ENCODE measurements at places on chromosomes 12 and 14.

DNA sequence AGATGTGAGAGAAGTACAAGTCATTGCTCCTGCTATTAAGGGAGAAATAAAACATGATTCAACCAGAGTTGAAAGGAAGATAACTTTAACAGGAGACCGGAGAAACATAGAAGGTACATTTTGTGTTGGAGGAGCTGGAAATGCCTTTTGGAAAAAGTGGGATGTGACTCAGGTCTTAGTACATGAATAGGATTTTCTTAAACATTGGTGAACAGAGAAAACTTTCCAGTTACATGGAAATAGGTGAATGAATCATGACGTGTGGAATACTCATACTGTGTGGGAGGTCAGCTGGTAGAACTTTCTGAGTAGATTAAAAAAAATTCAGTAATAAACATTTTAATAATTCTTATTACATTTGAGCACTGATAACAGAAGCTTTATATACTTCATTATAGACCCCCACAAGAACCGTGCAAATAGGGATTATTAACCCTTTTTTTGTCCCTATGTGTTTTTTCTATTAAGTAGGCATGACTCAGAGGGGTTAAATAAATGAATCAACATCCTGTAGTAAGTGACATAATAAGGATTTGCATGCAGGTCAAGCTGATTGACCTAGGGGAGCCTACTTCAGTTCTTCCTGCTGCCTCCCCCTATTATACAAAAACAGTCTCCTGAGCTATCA is 710.5 kb downstream of the NOVA1 start:
- DNase-seq, result no peak

DNA sequence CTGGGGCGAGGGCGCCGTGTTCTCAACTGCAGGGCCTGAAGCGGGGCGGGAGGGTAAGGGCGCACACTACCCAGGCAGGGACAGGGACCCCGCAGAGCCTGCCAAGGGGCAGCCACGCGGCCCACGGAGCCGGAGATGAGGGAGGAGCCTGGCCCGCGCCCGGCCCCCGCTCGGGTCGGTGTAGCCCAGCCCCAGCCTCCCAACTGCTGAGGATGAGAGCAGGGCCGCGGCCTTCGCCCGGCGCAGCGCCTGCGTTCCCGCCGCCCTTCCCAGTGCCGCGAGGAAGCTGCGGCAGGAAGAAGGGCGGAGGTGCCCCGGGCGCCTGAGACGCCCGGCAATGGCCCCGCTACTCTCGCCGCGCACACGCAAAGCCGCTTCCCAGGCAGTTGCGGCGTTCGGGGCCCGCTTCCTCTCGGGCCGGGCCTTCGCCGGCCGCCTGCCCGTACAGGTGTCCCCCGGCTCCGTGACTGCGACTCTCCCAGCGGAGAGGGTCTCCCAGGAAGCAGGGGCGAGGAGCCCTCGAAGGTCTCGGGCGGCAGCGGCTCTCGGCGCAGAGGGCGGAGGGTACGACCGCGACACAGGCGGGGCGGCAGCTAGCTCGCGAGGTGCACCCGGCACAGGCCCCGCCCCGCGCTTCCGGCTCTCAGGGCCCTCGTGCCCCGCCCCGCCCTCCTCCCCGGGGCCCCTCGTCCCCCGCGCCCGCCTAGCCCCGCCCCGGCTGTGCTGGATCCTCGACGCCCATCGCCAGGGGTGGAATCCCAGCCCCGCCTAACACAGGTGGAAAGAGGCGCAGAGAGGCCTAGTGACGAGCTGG is 24.8 kb upstream of the YY1 start:
- peak; percentile 90 for DNase-seq

DNA sequence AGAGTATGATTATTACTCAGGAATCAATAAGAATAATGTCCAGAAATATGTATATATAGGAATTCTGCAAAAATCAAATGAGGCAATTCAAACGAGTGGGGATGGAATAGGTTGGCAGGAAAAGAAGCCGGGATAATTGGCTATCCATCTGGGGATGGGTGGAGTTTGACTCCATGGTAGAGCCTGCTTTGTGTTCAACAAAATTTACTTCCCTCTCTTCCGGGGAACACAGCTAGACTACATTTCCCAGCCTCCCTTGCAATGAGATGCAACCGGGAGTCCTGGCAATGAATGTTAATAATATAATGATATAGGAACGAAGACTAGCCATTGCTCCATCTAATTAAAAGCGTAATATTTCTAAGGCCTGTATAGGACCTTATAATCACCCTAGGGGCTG is 146.6 kb downstream of the EFCAB11 start:
- no peak for DNase-seq

DNA sequence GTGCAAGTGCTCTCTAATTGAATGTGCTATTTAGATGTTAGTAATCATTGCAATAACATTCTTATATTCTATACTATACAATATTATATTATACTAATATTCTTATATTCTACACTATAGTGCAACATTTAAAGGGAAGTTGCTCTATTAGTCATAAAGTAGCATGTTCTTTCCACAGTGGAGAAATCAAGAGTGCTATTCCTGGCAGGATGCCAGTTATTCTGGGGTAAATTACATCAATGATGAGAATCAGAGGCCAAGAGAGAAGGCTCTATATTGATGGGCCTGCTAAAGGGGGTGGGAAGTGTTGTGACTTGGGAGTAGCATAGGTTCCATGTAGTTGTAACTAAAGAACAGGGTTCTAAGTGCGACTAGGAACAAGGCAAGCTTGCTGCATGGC is 121.5 kb downstream of the SLC15A5 start:
- DNase-seq, result no peak

DNA sequence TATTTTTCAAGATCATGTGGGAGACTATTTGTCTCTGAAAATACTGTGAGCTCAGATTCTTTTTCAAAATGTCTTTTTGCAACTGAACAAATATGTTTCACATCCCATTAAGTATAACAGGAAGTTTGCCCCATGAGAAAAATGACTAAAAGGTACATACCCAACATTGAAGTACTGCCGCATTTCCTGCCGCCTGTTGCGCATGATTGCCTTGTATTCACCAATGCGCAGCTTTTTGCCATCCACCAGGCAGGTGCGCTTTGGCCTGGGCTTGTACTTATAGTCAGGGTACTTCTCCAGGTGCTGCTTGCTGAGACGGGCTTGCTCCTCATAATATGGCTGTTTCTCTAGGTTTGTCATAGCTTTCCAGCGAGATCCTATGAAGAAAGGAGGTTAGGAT is 413.2 kb downstream of the SOX5 start:
- no peak for DNase-seq

DNA sequence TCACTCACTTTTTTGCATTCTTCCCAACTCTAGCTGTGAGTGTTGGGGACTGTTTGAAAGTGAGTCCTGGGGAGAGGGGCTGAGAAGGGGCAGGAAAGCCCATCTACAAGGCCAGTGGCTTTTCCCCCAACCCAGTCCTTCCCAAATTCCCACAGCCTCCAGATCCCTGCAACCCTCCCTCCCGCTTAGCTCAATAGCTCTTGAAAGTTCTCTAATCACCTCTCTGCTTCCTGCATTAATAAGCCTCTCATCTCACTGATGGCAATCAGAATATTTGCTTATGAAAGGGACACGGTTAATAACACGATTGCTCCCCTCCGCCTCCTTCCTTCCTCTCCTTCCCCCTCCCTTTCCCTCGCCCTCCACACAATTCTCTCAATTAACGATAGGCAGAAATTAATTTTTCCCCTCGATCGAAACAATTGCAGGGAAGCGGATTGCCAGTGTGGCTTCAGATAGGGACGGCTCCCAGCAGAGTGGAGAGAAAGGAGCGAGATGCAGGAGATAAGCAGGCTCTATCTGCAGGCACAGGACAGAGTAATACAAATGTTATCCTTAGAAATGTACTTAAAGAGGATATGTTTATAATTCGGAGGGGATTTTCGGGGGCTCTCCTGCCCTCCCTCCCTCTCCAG is 15.1 kb upstream of the GPATCH2L start:
- no peak for DNase-seq

DNA sequence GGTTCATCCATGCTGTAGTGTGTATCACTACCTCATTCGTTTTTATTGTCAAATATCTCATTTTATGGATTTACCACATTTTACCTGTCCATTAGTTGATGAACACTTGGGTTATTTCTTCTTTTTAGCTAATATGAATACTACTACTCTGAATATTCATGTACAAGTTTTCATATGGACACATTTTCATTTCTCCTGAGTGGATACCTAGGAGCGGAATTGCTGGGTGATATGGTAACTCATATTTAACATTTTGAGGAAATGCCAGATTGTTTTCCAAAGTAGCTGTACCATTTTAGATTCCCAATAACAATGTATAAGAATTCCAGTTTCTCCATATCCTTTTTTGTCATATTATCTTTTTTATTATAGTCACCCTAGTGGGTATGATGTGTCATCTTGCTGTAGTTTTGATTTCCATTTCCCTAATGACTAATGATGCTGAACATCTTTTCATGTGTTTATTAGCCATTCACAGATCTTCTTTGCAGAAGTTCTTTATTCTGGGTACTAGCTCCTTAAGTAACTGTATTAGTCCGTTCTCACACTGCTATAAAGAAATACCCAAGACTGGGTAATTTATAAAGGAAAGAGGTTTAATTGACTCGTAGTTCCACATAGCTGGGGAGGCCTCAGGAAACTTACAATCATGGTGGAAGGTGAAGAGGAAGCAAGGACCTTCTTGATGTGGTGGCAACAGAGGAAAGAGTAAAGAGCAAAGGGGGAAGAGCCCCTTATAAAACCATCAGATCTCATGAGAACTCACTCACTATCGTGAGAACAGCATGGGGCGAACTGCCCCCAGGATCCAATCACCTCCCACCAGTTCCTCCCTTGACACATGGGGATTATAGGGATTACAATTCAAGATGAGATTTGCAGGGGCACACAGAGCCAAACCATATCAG is 11.9 kb downstream of the NRDE2 start:
- no peak for DNase-seq

GRCh38 chr12:20469756-20470155 is 101.4 kb downstream of the PDE3A start:
- no peak for DNase-seq

DNA sequence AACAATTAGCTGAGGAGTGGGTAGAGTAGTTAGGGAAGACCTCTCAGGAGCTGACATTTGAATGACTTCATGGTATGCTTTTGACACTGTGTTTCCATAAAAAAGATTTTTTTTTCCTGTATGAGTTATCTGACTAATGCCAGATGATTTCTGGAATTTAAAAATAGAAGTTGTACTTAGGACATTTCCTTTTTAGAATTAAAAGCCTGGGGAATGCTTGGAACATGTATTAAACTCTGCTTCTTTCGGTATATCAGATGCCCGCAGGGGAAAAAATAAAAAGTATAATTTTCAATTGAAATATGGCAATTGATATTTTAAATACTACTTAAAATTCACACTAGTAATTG is 41.1 kb downstream of the BRMS1L start:
- no peak for DNase-seq

DNA sequence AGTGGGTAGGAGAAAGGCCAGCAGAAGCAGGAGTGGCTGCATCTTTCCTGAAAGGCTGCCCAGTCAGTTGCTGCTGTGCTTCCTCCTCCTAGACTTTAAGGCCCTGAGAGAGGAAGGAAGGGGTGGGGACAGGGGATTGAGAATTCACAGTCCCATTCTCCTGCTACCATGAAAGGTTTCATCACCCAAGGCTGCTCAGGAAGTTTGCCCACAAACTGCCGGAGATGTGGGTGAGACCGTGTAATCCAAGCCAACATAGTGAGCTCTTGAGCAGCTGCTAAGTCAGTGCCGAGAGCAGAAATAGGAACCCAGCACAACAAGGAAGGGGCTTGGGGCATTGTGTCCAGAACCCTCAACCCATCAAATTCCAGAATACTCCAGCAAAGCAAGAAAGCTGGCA is at the start of gene CTSG:
Gene CTSG (minus strand): TSS at position 69 of the 400 bp plus-strand sequence. CDS start 27 bp downstream, at position 42.
- DNase-seq, result no peak

GRCh38 chr14:77707355-77707723 is 484 bp downstream of the ALKBH1 start:
- DNase-seq, result no peak

- no peak for DNase-seq
Measured at GRCh38 chr14:61561657-61562276, 133.5 kb upstream of the HIF1A start.

DNA sequence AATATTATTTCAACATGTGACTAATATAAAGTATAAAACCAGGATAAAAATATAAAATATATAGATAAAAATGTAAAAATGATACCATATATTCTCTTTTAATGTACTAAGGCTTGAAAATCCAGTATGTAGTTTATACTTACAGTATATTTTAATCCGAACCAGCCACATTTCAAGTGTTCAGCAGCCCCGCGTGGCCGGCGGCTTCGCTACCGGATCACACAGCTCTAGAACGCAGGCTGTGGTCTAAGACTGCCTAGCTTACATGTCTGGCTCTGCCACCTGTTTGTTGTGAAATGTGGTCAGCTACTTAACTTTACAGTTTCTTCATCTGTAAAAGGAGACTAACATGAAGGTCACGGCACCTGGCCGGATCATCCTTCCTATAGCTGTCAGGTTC is 189.7 kb upstream of the TBX3 start:
- no peak for DNase-seq

GRCh38 chr14:91371011-91371989 is 46.3 kb downstream of the CCDC88C start:
- DNase-seq, result no peak

DNA sequence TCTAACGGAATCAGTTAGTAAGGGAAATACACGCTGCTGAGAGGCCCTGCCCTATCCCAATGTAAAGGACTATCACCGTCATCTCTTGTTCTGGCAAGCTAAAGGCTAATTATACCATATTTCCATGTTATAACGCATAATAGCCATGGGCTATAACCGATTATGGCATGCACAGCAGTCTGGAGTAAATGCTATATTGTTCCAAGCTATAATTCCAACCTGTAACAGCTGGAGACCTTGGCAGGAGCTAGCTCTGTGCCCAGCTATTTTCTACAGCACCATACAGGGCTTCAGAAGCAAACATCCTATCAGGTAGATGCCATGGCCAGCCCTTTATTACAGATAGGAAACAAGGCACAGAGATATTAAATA is 26.3 kb downstream of the SYNE3 start:
- no peak for DNase-seq

- no peak for DNase-seq
Measured at GRCh38 chr14:76941946-76942805, 86.3 kb downstream of the IRF2BPL start.

GRCh38 chr12:28459481-28459880 is 269.2 kb downstream of the CCDC91 start:
- no peak for DNase-seq

DNA sequence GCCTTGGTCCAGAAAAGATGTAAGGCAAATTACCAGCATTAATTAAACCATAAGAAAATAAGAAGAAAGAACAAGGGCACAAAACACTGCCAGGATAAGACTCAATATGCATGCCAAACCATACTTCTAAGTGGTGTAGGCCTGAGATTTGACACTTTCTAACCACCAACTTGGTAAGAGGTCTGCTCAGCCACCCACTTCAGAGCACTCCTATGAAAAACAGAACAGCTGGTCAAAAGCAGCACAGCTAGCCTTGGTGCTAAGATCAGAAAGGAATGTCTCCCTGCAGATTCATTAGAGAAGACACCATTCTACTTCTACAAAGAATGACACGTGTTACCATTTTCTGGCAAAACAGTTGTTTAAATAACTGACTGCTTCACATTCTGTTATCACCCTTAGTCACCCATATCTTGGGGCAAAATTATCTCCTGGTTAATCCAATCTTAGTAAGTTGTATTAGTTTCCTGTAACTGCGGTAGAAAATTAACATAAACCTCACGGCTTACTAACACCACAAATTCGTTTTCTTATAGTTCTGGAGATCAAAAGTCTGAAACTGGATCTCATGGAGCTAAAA is 13.2 kb downstream of the RPS6KA5 start:
- no peak for DNase-seq

- no peak for DNase-seq
Measured at GRCh38 chr12:84862186-84862585, 50.4 kb downstream of the SLC6A15 start.

All from activated effector memory CD4-positive, alpha-beta T cell treated with Interleukin-2 at 50 U/mL for 16 hours (primary cell).